ENCODE measurements at places on chromosomes 3 and 15. TPM values are rescaled to one million over a fixed set of nuclear protein-coding genes. Genes with fewer than 3 reads are reported as not detected.

VPS39 gene
- total RNA-seq, result 55.5 TPM

TTC14 gene
- 33.4 TPM for total RNA-seq

SKOR1 gene
- total RNA-seq, result 0.17 TPM

CADPS gene
- 33.1 TPM for total RNA-seq

HEG1 gene
- total RNA-seq, result 137 TPM

TIMP4 gene
- 9.8 TPM for total RNA-seq

ROPN1 gene
- total RNA-seq, result not detected

Data from fibroblast of lung (primary cell).